ENCODE measurements at places on chromosomes 4 and X.

DNA sequence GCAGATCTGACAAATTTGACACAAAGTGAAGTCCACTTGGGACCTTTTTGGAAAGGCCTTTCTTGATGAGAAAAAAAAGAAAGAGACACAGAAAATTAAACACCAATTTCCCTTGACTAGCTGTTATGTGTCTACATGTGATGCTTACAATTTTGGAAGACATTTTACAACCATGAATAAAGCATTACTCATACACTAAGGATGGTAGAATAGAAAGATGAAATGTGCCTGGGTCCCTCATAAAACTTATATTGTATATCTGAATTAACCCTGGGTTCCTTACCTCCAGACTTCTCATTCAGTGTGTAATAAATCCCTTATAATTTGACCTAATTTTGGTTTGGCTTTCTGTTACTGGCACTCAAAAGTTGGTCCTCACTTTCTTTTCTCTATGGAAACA is 16.5 kb upstream of the GRIA3 start:
- DNase-seq: no peak

GRCh38 chr4:179372746-179373145 is 1930.5 kb upstream of the AGA start:
- no peak for DNase-seq

- no peak for DNase-seq
Measured at GRCh38 chr4:29058531-29058930, 1661.6 kb upstream of the PCDH7 start.

DNA sequence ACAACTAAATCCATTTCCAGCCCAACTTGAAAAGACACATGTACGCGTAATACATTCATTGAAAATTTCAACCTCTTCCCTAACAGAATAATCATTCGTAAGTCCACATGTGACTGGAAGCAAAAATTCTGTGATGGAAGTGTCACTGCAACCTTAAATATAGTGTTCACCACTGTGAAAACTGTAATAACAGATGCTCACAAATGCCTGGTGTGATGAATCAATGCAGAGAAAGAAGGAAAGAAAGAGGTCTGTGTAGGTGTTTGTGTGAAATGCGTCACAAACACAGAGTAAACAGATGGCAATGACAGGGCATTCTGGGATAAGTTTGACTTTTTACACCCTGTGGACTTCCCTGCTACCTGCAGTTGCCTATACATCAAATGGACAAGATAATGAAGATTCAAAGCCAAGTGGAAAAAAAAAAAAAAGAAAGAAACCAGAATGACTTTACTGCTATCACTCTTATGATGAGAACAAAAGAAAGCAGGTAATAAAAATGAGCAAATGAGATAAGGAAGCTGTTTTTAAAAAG is 123.3 kb downstream of the EPHA5 start:
- DNase-seq: no peak

DNA sequence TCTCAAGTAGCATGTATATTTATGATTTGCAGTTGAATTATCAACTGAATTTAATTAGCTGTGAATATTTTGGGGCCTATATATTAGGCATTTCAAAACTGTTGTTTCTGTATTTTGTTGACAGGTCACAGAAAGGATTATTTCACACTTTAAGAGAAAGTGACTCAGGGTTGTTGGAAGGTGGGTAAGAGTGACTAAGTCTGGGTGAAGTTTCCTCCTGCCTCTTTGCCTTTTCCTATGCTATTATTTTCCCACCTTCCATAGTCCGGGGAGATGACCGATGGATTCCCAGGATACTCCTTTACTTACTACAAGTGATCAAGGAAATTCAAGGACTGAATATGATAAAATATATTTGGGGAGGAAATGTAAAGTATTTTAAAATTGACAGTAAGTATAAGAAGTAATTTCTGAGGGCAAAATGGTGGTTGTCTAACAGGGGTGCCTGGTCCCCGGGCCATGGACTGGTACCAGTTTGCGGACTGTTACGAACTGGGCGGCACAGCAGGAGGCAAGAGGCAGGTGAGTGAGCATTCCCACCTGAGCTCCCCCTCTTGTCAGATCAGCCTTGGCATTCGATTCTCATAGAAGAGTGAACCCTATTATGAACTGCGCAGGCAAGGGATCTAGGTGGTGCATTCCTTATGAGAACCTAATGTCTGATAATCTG is 175.5 kb upstream of the GPRIN3 start:
- DNase-seq: no peak

GRCh38 chrX:47587906-47588735 is 5.9 kb downstream of the TIMP1 start:
- no peak for DNase-seq

DNA sequence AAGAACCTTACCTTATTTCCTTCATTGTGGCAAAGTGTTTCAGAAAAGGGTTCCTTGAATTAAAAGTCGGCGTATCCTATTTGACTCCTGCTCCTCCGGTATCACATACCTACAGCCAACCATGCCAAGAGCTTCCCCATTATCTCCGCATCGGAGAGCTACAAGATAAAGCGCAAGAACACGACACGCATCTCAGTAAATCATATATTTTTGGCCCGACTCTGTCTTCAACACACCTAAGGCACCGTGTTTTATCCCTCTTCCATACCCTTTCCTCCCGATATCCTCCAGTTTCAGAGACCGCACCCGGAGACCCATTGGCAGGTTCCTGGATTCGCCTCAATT is 497 bp upstream of the THAP9 start:
- DNase-seq: no peak

DNA sequence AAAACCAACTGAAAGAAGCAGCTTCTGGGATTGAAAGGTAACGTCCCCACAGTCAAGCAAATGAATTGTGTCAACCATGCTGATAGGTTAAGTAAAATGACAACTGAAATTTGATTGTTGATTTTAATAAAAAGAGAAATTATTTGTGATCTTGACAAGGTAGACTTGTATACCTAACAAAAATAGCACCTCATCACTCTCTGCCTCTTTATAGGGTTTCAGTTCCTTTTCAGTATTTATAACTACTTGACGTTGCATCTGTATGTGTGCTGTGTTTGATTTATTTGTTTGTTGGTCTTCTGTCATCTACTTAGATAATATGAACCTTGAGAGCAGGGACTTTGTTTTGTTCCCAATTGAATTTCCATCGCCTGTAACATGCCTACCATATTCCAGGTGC is 7.9 kb upstream of the PPP3CA start:
- no peak for DNase-seq

DNA sequence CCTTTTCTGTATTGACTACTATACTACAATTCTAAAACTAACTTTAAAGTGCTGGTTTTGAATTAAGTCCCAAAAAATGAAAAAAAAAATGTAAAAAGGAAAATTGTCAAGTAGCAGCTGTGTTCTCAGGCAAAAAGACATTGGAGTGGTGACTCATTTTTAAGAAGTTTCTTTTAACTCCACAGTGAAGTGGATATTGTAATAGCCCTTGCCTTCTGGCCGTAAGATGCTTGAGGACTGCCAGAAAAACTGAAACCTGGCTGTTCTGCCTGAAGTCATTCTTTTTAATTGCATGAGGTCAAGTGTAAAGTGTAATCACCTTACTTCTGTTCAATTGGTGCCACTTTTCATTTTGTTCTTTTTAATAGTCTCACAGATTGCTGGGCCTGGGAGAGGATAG is 28.9 kb downstream of the SPANXD start:
- no peak for DNase-seq
